ENCODE measurements at places on chromosomes 13 and 19. TPM values are rescaled to one million over a fixed set of nuclear protein-coding genes. Genes with fewer than 3 reads are reported as not detected.

DNA sequence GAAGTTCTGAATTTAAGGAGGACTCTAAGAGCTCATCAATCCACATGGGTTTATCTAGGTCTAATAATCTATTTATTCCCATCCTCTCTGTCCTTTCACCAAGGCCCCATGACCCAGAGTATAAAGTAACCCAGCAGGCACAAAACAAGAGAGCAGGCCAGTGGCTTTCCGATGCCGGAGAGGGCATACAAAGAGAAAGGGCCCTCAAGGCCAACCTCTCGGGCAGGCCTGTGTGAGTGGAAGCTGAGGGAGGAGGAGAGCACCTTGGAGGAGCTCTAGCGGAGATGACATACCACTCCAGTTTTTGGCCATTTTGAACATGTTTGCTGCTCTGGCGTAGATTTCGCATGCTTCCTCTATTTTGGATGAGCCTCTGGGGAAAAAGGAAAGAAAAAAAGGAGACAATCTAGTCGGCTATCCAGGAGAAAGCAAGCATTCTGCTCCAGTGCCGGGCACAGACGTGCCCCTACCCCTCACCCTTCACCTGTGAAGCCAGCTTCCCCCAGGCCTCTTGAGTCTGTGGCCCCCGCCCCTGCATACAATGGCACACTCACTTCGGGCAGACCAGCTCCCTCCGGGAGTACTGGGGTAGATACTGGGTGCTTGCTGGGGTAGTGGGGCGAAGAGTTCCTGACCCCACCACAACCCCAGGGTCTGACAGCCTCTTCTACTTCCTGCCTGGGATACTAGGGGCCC is 11.6 kb downstream of the NAPA start:
- DNase-seq, result no peak

Gene PPM1N
- total RNA-seq, result 0.31 TPM

GRCh38 chr13:28299916-28300315 is 161.6 kb downstream of the PAN3 start:
- DNase-seq, result no peak

Gene CLASRP
- total RNA-seq, result 7.4 TPM

Gene ZNF571
- 1.9 TPM for total RNA-seq

DNA sequence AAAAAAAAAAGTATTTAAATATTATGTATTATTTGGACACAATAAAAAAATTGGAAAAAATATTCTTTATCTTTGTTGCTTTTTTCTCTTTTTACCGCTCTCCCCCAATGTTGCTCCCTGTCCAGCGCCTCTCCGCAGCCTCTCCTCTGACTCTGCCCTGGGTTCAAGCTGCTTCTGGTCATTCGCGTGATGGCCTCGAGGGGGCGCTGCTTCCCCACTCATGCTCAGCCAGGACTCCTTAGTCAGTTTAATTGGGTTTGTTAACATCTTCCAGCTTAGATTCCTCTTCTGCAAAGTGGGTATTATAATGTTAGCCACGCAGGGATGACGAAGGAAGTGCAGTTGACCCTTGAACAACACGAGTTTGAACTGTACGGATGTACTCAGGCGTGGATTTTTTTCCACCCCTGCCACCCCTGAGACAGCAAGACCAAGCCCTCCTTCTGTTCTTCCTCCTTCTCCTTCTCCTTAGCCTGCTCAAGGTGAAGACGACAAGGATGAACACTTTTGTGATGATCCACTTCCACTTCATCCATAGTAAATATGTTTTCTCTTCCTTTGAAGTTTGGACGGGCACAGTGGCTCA is 4.9 kb upstream of the NWD1 start:
- DNase-seq, result peak; percentile 24

- DNase-seq, result no peak
Measured at GRCh38 chr13:77389625-77390000, 62.7 kb upstream of the MYCBP2 start.

- no peak for DNase-seq
Measured at GRCh38 chr13:36337938-36338641, 8.1 kb downstream of the SPART start.

Gene APOC4
- 0.46 TPM for total RNA-seq

Gene ERVK3-1
- total RNA-seq, result 38.7 TPM

DNA sequence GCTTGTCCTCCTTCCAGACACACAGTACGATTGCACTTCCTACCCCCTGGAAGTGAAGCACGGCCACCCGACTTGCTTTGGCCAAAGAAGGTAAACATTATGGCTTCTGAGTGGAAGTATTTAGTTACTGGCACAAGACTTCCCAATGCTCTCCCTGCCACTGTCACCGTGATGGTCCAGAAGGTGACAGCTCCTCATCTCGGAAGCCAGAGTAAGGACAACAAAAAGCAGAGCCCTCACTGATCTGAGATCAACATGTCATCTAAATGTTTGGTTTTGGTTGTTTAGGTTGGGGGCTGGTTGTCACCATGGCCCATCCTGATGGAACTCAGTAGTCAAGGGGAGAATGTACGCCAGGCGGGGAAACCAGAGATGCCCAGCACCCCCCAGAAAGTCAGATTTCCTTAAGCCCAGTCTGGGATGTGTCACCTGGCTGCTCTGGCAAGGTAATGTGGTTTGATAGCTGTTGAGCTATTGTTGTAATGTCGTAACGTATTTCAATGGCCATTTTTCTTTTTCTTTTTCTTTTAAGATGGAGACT is 170.1 kb upstream of the ZNF536 start:
- DNase-seq, result no peak
